Epithelial cell of alveolus of lung (primary cell): ENCODE measurements at places on chromosomes 2 and 18. TPM values are rescaled to one million over a fixed set of nuclear protein-coding genes. Genes with fewer than 3 reads are reported as not detected.

LRP1B gene
- 0.13 and 1.2 TPM in 2 replicates for total RNA-seq

CCDC102B gene
- total RNA-seq = 12.8 and 18.3 TPM in 2 replicates

SLC4A3 gene
- 3.8 and 4.0 TPM in 2 replicates for total RNA-seq

SULT1C4 gene
- 2.1 and 3.1 TPM in 2 replicates for total RNA-seq

C2orf66 gene
- 0.24 TPM in 1 of 2 replicates, not detected in the other for total RNA-seq

LRRFIP1 gene
- 18.6 and 35.4 TPM in 2 replicates for total RNA-seq

FAM124B gene
- total RNA-seq = 0.16 and 0.26 TPM in 2 replicates

PSME4 gene
- total RNA-seq = 26.8 and 33.0 TPM in 2 replicates

DLX2 gene
- total RNA-seq = not detected in 2 replicates

CTLA4 gene
- total RNA-seq = not detected in 2 replicates
